ENCODE measurements at places on chromosomes 6 and 20.

DNA sequence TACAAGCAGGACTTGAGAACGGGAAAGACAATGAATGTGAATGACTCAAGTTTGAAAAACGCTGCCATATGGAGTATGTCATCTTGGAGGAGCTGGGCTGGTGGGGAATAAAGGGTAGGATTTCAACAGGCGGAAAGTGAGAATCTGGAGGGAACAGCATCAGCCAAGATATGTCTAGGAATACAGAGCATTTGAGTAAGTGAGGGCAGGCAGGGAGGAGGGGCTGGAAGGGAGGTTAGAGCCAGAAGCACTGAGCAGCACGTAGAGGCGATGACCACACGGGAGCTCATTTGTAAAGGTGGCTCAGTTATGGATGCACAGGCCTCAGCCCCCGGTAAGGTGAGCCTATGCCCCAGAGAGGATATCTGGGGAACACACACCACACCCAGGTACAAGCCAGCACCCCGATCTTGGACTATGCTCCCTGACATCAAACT is 115.1 kb downstream of the ZMYND8 start:
- no peak for DNase-seq

GRCh38 chr20:20520776-20521175 is 152.9 kb downstream of the INSM1 start:
- no peak for DNase-seq

- DNase-seq, result no peak
These were observed 21.7 kb upstream of the OCSTAMP start for GRCh38 chr20:46572153-46572552.

- DNase-seq, result no peak
These were observed 89.4 kb upstream of the EDN1 start for GRCh38 chr6:12200761-12201160.

GRCh38 chr6:63487103-63487813 is 85.0 kb upstream of the LOC128125822 start:
- DNase-seq, result peak; percentile 65

DNA sequence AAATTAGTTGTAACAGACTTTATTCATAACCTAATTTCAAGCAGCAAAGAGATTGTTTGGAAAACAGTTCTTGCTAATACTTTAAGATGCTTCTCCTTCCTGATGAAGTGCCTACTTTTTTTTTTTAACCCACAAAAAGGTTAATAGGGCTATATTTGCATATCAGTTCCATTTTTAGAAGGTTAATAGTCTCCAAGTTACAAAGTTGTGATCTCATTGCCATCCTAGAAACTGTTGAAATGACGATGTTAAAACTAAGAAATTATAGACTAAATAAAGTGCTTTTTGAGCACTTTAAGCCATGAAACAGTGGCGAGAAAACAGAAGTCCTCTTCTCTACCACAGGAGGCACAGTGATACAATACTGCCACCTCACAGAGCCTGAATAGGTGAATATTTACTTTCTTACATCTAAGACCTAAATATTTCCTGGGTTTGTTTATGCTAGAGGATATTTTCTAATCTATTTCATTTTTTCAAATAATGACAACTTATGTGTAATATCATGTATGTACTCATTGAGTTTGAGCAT is 5.3 kb downstream of the RNF144B start:
- DNase-seq, result no peak

DNA sequence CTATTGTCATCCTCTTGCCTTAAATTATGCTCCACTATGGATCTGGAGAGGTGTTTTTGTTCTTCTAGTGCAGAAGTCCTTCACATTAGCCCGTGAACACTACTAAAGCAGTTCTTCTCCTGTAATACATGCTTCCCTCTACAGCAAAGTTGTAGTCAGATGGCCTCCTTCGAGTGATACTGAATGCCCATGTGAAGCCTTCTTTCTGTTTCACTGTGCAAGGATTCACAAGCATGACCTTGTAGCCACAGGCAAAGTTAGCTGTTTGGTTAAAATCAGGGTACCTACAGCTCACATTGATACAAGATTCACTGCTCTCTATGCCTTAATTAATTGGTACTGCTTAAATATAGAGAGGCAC is 47.6 kb downstream of the ARHGAP18 start:
- DNase-seq, result no peak

DNA sequence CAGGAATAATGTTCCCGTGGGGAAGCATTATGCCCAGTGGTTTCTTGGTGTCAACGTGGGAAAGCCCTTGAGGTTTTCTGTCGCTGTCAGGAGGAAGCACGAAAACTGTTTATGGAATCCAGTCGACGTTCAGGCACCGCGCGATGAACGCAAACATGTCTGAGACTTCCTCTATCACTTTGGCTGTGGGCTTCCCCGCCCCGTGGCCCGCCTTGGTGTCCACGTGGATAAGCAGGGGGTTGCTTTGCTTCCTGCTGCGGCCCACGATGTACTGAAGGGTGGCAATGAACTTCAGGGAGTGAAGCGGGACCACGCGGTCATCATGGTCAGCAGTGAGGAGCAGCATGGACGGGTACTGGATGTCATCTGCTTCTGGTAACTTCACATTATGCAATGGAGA is 98.2 kb upstream of the POPDC3 start:
- no peak for DNase-seq

- no peak for DNase-seq
These were observed 33.8 kb upstream of the CTAGE9 start for GRCh38 chr6:131744432-131745287.

DNA sequence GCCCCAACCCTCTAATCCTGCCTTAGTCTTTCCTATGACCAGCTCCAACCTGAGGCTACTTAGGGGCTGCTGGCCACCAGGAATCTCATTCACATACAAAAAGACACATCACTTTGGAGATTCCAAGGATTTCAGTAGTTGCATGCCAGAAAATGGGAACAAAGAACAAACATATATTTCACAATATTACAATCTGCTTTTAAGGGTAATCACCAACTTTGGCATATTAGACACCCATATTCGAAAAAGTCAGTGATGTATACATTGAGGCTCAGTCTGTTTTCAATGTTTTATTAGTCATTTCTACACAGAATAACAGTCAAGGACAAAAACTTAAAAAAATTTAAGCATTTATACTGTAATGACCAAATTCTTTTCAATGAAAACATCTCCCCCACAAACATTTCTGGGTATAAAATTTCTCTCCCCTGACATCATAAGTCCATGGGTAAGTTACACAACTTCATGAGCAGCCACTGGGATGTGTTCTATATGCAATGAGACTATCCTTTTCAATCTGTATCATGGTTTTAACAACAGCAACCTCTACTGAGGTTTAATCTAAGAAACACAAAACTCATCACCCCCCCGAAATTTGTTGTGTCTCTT is 103.5 kb downstream of the MAP7 start:
- DNase-seq, result no peak

DNA sequence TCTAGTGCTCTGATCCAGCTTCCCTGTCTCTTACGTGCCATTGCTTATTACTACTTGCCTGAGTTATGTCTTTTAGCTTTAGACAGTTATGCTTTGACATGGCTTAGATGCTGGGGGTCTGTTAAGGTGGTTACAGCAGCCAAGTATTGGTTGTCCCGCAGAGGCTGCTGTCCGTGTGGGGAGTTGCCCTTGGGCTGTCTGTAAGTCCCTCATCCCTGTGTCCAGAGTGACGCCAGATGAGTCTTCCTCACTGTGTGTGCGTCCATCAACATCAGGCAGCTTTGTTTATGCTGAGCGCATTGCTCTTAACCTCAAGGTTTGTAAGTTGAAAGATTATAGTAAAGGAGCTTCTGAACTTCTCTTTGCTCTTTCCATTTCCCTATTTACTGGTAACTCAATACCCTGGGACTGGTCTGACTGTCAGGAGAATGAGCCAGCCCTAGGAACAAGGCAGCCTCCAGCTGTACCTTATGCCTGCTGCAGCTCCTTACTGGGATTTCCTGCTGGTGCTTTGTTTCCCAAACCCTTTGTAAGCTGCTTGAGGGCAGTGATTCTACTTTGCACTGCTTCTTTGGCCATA is 7.2 kb downstream of the FAM120B start:
- DNase-seq, result no peak

- no peak for DNase-seq
These were observed 186.2 kb upstream of the SYNDIG1 start for GRCh38 chr20:24283186-24283585.

DNA sequence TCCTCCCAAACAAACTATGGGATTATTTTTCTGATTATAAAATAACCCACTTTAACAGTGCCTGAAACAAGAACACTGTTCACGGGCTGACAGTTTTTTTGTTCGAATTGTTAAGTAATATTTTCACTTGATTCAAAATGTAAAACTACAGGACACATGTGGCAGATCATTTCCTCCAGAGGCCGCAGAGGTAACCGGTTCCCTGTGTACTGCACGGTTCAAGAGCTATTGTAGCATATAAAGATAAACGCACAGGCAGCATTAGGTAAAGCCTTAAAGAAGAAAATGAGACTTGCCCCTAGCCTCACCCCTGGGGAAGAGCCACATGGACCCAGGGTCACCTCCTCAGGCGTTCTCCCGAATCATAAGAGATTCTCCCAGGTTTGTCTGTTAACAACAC is 181.3 kb upstream of the AFDN start:
- no peak for DNase-seq

DNA sequence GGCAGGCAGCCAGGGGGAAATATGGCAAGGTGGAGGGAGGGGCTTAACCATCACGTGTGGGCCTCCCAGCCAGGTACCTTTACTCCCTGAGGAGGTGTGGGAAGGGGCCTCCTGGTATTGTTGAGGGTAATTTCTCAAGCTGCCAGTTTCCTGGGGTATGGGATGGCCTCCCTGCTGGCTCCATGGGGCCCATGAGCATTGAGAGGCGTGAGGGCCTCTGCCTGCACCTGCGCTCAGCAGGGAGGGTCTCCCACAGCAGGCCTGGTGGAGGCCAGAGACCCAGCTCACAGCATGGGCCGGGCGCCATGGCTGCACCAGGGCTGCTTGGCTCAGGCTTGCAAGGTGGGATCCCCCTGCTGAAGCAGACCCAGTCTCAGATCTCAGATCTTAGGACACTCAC is 113.0 kb downstream of the GRM4 start:
- no peak for DNase-seq

DNA sequence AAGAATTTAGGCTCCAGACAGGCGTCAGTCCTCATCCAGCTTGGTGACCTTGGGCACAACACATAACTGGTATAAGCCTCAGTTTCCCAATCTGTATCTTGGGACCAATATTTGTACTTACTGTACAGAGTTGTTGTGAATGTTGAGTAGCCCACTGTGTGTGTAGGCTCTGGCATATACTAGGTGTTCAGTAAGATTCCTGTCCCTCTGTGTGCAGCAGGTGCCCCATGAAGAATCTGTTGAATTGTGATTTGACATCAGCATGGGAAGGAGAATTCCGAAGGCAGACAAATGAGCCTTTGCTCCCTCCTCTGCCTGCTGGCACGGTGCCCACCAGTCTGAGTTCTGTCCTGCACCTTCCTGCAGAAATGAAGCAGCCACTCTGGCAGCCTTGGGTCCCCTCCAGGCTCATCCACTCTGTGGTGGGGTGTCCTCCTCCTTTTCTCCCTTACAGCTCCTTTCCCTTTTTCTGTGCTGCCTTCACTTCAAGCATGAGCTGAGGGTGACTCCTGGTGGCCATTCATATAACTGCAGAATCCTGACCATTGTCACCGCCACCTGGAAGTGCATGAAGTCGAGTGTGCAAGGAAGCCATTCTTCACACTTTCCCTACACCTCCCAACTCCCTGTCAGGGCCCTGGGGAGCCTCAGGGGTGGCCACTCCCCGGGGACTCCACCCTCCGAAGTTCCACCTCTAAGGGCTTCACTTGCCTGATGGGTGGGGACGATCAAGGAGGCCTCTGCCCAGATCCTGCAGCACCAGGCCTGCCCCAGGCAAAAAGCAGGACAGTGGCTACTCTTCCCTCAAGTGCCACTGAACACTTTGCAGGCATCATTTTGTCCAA is 48.2 kb downstream of the MRPL14 start:
- peak; percentile 77 for DNase-seq

DNA sequence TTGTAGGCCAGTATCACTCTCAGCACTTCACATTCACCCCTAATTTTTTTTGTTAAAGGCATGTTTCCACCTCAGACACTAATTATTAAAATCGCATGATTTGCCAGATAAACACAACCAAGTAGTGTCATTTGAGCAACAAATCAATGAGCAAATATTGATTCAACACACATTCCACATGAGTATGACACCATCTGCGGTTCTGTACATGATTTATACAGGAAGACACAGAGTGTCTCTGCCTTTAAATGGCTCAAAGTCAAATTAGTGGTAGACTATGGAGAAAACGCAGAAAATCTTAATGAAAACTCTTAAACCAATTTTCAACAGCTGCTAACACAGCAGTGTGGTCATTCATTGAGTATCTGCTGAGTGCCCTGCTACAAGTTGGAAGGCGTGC is 300.2 kb downstream of the SOX4 start:
- no peak for DNase-seq

DNA sequence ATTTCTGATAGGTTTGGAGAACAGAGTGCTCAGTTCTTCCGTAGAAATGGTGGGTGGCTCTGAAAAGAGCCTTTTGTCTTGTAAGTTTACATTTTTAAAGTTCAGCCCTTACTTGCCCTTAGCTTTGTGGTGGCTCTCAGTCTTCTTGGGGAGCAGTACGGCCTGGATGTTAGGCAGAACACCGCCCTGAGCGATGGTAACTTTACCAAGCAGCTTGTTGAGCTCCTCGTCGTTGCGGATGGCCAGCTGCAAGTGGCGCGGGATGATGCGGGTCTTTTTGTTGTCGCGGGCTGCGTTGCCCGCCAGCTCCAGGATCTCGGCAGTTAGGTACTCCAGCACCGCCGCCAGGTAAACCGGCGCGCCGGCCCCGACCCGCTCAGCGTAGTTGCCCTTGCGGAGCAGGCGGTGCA is 19.5 kb downstream of the OR2B2 start:
- no peak for DNase-seq

- no peak for DNase-seq
These were observed 49.9 kb downstream of the SLC35A1 start for GRCh38 chr6:87522686-87523085.

- no peak for DNase-seq
These were observed 84.7 kb upstream of the ADGRF1 start for GRCh38 chr6:47126647-47127391.

DNA sequence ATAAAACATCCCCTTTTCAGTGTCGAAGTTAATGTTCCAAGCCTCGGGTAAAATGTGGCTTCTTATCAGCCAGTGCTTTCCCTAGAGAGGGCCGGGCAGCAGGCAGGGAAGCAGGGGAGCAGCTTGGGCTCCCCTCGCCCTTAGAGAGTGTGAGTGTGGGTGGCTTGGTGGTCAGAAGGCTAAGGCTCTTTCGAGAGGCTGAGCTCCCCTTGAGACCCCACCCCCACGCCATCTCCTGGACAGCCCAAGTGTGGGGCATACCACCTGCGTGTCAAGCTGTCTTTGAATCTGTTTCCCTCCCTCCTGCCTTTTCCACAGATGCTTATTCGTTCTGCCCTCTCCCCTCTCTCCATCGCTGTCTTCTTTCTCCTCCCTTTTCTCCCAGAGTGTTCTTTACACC is 95.1 kb upstream of the FOXP4 start:
- no peak for DNase-seq

GRCh38 chr6:88763160-88763559 is 200.3 kb downstream of the RNGTT start:
- no peak for DNase-seq

All from prostate gland (tissue), 2 donors.